MM.1S (cell line): ENCODE measurements at places on chromosomes 1 and 21.

DNA sequence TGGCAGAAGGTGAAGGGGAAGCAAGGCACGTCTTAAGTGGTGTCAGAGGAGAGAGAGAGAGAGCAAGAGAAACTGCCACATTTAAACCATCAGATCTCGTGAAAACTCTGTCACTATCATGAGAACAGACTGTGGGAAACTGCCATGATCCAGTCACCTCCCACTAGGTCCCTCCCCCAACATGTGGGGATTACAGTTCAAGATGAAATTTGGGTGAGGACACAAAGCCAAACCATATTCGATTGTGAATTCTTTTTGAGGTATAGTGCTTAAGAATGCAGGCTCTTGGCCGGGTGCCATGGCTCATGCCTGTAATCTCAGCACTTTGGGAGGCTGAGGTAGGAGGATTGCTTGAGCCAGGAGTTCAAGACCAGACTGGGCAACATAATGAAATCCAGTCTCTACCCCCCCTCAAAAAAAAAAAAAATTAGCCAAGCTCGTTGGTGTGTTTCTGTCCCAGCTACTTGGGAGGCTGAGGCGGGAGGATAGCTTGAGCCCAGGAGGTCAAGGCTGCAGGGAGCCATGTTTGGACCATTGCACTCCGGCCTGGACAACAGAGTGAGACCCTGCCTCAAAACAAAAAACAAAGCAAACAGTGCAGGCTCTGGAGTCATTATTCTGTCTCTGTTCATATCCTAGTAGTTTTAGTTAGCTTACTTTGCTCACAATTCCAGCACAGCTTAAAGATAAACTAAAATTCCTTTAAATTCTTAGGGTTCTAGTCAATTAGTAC is 6.0 kb downstream of the ZCCHC17 start:
- DNase-seq, result no peak

DNA sequence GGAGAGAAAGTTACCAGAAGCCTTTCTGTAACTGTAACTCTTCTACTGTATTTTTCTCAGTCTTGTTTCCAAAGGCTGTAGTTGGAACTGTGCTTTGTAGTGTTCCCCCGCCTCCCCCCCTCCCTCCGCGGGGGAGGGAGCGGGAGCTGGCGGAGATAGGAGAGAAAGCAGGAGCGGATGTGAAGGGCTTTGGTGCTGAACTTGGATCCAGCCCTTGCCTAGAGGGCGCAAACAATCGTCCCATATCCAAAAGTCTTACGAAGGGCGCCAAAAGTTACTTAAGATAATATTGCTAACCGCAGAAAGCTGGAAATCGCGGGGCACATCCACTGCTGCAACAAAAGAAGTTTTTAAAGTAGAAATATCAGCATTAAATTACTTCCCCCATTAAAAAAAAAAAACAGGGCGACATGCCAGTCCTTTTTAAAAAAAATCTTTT is 2.4 kb upstream of the NFIA start:
- DNase-seq, result no peak

- DNase-seq, result no peak
Observed at GRCh38 chr1:112460615-112461014, 48.1 kb upstream of the WNT2B start.

GRCh38 chr21:37917612-37918011 is 1.4 kb upstream of the KCNJ6 start:
- DNase-seq, result no peak

GRCh38 chr1:9149837-9150581 is 21.1 kb upstream of the GPR157 start:
- DNase-seq, result no peak

GRCh38 chr1:232805269-232806185 is at the start of gene MAP10:
Gene MAP10, plus strand, starts transcription at chr1:232805416. Its CDS starts 34 bp downstream, at chr1:232805450.
- peak; percentile 81 for DNase-seq

DNA sequence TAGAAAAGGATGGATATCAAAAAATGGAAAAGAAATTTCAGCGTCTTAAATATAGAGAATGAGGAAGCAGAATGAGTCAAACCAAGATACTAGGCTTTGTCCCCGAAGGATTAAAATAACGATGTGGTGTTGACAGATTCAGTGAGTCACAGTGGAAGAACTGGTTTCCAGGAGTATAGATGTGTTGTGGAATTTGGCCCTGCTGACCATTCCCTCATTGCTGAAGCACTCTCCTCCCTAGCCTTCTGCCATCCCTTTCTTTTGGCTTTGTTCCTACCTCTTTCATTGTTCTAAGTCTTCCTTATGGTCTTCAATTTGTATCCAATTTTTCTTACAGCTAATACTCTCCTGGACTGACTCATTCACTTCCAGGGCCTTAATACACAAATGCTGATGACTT is 23.1 kb upstream of the USP25 start:
- no peak for DNase-seq

GRCh38 chr1:4585216-4585615 is 69.2 kb upstream of the AJAP1 start:
- DNase-seq, result peak; percentile 31

GRCh38 chr1:200401263-200401662 is 8.6 kb downstream of the ZNF281 start:
- DNase-seq, result no peak

DNA sequence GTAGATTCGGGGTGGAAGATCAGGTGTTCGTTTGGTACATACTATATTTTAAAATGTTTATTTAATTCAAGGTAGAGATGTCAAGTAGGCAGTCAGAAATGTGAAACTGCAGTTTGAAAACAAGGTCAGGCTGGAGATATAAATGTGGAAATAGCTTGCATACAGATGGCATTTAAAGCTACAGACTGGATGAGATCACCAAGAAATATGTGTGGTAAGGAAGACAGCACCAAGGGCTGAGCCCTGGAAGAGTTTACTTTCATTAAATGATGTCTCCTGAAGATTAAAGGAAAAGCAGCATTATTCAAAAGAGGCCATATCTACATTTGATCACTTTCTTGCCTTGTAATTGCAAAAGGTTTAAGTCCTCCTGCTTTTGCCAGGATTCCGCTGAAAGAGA is 271.3 kb downstream of the PTBP2 start:
- DNase-seq, result no peak

- no peak for DNase-seq
Observed at GRCh38 chr1:240107058-240107684, 15.5 kb downstream of the FMN2 start.

- DNase-seq, result no peak
Observed at GRCh38 chr1:65596768-65597167, 176.3 kb downstream of the LEPR start.
